ENCODE measurements at places on chromosomes 13 and 19.

- DNase-seq = no peak
Observed at GRCh38 chr13:33207615-33207961, 78.0 kb downstream of the STARD13 start.

DNA sequence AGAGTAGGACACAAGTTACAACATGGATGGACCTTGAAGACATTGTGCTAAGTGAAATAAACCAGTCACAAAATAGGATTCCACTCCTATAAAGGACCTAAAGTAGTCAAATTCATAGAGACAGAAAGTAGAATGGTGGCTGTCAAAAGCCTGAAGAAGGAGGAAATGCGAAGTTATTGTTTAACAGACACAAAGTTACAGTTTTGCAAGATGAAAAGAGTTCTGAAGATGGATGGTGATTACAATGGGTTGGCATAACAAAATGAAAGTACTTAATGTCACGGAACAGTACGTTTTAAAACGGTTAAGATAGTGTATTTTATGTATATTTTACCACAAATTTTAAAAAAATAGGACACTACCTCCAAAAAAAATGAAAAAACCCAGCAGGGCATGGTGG is 34.8 kb downstream of the FOXO1 start:
- no peak for DNase-seq

GRCh38 chr19:37079238-37079637 is 1.0 kb downstream of the ZNF420 start:
- DNase-seq = no peak

DNA sequence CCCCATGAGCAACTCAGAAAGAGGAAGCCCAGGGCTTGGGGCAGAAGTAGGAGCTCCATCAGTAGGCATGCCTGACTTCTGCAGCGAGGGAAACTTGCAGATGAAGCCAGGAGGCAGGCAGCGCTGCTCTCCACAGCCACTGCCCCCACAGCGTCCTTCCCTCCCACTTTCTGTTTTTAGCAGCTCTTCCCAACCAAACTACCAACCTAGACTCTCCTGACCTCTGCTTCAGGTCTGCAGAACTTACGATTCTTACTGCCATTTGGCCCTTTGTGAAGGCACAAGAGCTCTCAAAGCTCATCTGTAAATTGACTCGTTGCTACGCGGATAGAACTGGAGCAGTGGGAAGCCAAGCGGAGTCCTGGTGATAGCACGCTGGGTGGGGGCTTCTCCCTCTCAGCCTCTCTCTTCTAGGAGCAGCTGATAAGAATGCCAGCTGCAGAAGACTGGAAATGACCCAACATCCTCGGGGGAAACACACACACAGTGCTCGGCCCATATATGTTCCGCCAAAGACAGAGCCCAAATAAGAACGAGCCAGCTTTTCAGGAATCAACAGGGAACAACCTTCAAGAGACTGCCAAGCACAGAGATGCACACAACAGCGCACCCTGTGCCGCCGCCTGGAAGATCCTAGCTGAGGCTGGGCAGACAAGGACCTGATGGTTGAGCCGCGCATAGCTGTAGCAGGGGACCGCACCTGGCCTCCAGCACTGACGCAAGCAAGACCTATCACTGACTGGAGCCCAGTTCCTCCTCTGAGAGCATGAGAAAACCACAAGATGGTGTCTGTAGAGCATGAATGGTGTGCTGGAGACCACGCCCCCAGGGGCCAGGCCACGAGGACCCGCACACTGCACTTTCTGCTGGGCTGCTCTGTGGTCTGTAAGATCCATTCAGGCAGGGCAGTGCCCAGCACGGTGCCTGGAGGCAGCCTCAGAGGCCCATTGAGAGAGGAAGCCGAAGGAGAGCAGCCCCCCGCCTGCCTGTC is 15.9 kb upstream of the SLC35E1 start:
- peak; percentile 39 for DNase-seq

- no peak for DNase-seq
Observed at GRCh38 chr19:16001481-16002312, 52.9 kb downstream of the OR10H4 start.

- peak; percentile 5 for DNase-seq
Observed at GRCh38 chr13:48532256-48532505, 699 bp downstream of the RCBTB2 start.

GRCh38 chr13:114118086-114118485 is 14.3 kb downstream of the RASA3 start:
- DNase-seq = no peak

GRCh38 chr13:97030705-97031452 is 36.6 kb upstream of the OXGR1 start:
- DNase-seq = no peak

DNA sequence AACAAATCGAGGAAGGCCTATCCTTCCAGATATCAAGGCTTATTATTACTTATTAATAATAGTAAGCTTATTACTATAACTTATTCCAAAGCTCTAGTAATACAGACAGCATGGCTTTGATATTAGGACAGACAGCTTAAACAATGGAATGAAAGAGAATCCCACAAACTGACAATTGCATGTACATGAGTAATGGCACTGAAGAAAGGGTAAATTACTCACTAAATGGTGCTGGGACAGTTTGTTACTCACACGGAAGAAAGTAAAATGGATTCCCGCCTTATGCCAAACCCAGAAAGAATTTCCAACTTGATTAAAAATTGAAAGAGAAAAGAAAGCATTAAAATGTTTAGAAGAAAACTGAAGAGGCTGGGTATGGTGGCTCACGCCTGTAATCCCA is 60.3 kb downstream of the MIPEP start:
- no peak for DNase-seq

DNA sequence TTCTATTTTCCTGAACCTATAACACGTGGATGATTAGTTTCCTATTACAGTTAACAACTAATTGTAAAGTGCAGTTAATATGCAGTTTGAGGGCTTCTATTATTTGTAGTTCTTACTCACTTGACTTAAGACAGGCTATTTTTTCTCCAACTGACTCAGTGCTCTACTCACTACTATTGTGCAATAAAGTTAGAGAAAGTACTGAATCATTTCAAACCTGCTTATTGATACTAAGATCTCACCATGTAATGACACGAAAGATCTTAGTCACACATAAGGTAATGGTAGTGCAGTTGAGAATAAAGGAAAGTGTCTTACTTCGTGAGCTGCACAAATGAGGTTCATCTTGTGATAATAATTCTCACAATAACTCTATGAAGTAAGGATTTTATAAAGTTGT is 22.8 kb upstream of the ITM2B start:
- DNase-seq = no peak

DNA sequence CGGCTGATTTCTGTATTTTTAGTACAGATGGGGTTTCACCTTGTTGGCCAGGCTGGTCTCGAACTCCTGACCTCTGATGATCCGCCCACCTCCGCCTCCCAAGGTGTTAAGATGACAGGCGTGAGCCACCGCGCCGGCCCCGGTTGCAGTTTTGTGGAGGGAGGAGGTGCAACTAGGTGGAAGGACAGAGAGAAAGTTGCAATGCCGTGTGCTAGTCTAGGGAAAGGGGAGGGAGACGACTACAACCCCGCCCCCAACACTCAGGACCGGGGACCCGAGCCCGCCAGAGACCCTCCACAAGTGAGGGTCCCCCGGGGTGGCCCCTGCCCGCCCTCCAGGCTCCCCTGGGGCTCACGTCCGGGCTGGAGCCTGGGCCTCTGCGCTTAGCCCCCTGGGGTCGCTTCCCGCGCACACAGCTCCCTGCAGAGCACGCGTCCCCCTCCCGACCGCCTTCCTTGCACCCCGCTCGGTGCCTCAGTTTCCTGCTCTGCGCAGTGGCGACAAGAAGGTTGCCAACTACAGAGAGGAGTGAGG is 1.2 kb upstream of the ARID3A start:
- no peak for DNase-seq

GRCh38 chr19:39406656-39407409 is at the start of gene ZFP36:
ZFP36 (plus strand) TSS chr19:39406847; CDS start chr19:39406905, 58 bp downstream.
- DNase-seq = peak; percentile 81

DNA sequence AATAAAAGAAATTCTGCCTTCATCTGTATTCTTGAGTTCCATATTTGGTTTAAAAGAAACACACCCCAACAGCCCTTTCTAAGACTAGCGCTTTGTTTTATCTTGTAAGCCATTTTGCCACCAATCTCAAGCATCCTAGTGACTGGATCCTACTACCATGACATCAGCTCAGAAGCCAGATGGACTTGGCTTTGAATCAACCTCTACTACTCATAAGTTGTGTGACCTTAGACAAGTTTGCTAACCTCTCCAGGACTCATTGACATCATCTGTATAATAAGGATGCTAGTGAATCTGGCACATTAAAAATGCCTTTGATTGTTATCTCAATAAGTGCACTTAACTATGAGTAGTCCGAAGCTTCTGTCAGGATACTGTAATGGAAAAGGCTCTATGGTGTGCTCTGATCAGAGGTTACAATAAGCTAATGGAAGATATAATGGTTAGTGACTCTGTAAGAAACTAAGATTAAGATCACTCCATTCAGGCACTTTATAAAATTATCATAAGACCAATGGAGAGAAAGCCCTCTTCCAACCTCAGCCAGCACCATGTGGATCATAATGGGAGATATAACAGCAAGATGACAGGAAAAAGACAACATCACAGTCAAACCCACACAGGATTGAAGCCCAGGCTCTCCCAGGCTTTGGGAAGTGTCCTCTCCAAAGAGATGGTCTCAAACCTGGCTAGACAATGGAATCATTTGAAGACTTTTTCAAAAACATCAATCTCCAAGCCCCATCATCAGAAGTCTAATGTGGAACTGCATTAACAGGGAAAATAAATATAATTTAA is 180.6 kb upstream of the MIR17HG start:
- no peak for DNase-seq

DNA sequence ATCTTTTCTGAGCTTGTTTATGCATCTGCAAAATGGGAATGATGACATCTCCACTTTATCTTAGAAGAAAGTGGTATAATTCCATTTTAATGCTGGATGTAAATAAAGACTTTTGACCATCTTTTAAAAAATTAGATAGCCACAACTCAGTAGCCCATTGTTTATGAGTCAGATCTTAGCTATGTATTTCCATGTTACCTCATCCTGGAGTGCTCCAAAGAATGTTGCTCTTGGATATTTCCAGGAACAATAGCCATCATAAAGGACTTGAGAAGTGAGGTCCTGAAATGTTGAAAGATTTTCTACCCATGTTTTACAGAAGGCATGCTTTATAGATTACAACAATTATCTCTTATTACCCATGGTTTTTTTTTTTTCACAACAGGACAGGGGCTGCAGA is 229.3 kb upstream of the EDNRB start:
- no peak for DNase-seq

DNA sequence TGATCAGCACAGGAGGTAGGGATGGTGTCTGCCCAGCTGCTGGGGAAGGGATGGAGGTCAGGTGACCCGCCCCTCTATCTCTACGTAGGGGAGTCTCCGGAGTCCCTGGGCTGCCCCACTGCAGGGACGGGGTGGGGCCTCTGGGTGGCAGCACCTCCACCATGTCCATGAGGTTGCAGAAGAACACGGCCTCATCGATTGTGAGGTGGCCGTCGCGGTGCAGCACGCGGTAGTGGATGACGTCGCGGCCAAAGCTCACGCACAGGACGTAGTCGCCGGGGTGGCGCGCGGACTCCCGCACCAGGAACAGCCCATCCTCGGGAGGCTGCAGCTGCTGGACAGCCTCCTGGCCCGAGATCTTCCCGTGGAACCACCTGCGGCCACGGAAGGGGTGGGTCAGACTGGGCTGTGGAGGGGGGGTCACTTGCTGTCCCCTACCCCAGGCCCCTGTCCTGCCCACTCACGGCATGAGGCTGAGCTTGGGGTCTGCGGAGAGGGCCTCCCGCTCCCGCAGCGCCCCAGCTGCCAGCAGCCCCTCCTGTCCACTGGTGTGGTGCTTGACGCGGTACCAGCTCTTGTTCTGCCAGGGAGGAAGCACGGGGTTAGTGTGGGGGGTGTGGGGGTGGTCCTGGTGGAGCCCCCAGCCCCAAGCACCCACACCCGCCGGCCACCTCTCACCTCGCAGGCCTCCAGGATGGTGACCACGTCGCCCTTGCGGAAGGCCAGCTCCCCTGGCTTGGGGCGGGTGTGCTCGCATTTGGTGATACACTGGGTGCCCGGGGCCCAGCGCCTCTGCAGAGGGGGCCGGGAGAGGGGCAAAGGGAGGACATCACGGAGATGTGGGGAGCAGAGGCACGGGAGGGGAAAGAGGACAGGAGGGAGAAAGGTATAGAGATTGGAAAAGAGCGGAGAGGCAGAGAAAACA is 2.3 kb downstream of the MATK start:
- peak; percentile 39 for DNase-seq

DNA sequence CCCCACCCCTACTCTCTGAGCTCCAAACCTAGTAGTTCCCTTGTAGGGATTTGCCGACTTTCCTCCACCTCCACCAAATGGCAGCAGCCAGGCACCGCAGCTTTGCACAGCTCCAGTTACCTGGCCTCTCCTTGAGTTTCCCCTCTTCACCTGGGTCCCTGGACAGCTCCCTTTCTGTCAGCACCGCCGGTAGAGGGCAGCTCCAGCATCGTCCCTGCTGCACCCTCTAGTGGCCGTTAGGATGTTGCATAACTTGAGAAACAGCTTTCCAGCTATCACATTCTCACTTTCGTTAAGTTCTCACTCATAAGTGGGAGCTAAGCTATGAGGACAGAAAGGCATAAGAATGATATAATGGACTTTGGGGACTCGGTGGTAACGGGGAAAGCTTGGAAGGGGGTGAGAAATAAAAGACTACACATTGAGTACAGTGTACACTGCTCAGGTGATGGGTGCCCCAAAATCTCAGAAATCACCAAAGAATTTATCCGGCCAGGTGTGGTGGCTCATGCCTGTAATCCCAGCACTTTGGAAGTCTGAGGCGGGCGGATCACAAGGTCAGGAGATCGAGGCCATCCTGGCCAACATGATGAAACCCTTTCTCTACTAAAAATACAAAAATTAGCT is 60.4 kb upstream of the OLFM4 start:
- DNase-seq = peak; percentile 24

- DNase-seq = no peak
Observed at GRCh38 chr13:97235549-97236231, 13.6 kb downstream of the MBNL2 start.

GRCh38 chr19:2270157-2270422 is 11.9 kb downstream of the PEAK3 start:
- no peak for DNase-seq

DNA sequence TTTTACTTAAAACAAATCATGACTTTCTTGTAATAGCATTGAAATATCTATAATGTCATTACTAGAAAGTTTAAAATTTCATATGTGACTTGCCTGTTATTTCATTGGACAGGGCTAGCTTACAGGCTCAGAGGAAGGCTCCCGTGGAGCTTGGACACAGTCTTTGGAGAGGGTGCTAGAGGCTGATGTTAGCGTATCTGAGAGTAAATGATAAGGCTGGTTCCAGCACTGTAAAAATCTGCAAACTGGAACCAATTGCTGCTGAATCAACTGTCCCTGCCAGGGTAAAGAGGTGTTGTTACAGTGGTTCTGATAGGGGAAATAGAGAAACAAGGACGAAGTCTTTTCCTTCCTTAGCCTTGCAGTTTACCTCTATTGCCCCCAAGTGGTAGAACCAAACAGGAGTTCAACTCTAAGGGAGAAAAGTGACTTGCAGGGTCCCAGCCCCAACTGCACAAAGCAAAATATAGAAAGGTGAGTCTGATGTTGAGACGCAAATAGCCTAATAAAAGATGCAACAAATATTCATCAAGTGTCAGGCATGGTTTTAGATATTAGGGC is 901.7 kb downstream of the DIAPH3 start:
- DNase-seq = no peak
